ENCODE measurements at places on chromosomes 3 and 15.

- H3K27me3 ChIP-seq = no peaks in the 10 kb centered on the region
- no peaks in the 10 kb centered on the region for H3K36me3 ChIP-seq
- H3K4me1 ChIP-seq = no peaks in the 10 kb centered on the region
- no peak overlapping the region for H3K4me3 ChIP-seq
- DNase-seq = no peak
- H3K27ac ChIP-seq = no peak overlapping the region
Observed at GRCh38 chr3:153539263-153539662, 377.2 kb downstream of the RAP2B start.

DNA sequence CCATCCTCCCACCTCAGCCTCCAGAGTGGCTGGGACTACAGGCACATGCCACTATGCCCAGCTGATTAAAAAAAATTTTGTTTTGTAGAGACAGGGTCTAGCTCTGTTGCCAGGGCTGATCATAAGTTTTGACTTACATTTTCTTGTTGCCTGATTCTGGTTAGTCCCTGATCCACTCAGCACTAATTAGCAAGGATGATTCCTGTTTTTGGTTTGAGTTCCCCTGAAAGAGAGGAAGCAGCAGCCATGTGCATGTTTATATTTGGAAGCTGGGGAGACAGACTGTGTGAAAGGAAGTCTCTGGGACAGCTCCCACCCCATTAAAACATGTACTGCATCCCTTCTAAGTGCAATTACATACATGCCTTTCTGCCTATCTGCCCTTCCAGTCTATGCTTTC lies 3.6 kb upstream of the NCK1 start:
- peak; percentile 56 for DNase-seq
- peaks cover 13% of the 10 kb centered on the region for H3K36me3 ChIP-seq
- H3K27me3 ChIP-seq = no peaks in the 10 kb centered on the region
- H3K4me3 ChIP-seq = no peak overlapping the region
- peak overlapping the region; percentile 1 for H3K27ac ChIP-seq
- H3K4me1 ChIP-seq = peaks cover 29% of the 10 kb centered on the region

GRCh38 chr3:100891827-100892226 lies 101.4 kb downstream of the ABI3BP start:
- no peaks in the 10 kb centered on the region for H3K4me1 ChIP-seq
- DNase-seq = no peak
- H3K4me3 ChIP-seq = no peak overlapping the region
- no peaks in the 10 kb centered on the region for H3K36me3 ChIP-seq

DNA sequence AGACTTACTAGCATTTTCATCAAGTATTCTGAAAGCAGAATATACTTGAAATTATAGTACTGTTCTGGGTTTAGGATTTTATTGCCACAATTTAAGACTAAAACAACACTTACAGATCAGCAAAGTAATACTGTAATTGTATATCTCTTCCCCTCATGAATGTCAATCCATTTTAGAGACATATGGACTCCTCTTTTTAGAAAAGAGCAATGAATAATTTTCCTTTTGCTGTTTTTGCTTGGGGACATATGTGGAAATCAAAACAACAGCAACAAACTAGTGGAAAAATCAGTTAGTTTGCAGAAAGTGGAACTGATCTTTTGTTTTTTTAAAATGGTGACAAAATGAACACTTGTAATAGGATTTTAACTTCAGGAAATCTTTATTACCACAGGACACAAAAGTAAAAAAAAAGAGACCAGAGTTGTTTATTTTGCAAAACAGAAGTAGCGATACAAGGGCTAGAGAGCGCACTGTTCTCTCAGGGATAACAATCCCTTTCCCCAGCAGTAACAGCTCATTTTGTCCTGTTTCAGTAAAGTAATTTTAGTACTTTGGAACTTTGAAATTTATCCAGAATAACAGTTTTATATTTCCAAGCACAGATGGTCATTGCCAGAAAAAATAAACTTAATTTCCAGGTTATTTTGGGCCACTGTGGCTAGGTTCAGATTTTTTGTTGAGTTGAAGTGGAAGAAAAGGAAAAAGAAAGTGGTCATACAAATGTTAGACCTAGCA lies 17.1 kb downstream of the LEKR1 start:
- H3K36me3 ChIP-seq = no peaks in the 10 kb centered on the region
- H3K4me3 ChIP-seq = no peak overlapping the region
- no peak for DNase-seq
- no peaks in the 10 kb centered on the region for H3K27me3 ChIP-seq
- no peaks in the 10 kb centered on the region for H3K4me1 ChIP-seq

DNA sequence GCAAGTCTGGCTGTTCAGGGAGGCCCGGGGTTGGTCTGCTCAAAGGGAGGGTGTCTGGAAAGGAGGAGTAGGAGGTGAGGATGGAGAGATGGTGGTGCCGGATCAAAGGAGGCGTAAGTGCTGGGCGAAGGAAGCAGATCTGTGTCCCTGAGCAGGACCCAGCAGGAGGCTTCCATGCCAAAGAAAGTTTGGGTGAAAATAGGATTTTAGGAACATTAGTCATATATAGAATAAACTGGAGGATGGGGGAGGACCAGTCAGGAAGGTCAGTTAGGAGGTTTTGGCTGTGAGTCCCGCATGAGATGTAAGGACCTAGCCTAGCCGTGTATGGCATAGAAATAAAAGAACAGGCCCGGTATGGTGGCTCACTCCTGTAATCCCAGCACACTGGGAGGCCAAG lies 28.6 kb upstream of the VPS8 start:
- no peak for DNase-seq
- H3K4me1 ChIP-seq = peaks cover 28% of the 10 kb centered on the region
- H3K27me3 ChIP-seq = no peaks in the 10 kb centered on the region
- no peak overlapping the region for H3K4me3 ChIP-seq
- no peak overlapping the region for H3K27ac ChIP-seq
- no peaks in the 10 kb centered on the region for H3K36me3 ChIP-seq

GRCh38 chr15:63382966-63383710 lies 1.5 kb upstream of the CA12 start:
- DNase-seq = no peak
- no peaks in the 10 kb centered on the region for H3K36me3 ChIP-seq
- H3K4me1 ChIP-seq = no peaks in the 10 kb centered on the region

DNA sequence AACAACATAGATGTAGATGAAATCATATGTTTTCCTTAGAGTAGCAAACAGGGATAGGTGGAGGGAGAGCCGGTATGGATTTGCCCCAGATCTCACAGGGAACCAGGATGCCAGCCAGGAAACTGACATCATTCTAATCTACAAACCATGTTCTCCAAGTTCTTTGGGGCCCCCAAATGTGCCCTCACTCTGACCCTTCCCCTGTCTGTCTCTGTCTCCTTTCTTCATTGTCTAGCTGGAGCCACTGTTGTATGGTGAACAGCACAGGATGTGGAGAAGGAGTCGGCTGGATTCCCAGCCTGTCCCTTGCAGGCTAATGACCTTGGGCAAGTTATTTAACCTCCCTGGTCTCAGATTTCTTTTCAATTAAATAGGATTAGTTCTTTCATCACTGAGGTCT lies 962 bp downstream of the ATP13A5 start:
- no peaks in the 10 kb centered on the region for H3K4me1 ChIP-seq
- peaks cover 6% of the 10 kb centered on the region for H3K27me3 ChIP-seq
- no peak overlapping the region for H3K4me3 ChIP-seq
- no peaks in the 10 kb centered on the region for H3K36me3 ChIP-seq
- no peak for DNase-seq

GRCh38 chr3:122318620-122319019 lies 6.4 kb upstream of the CSTA start:
- H3K36me3 ChIP-seq = no peaks in the 10 kb centered on the region
- no peaks in the 10 kb centered on the region for H3K27me3 ChIP-seq
- no peak overlapping the region for H3K4me3 ChIP-seq
- no peak overlapping the region for H3K27ac ChIP-seq
